ENCODE measurements at places on chromosomes 3 and 15.
A peak's percentile ranks its signal among the peaks of the same experiment; 100 is the strongest.

DNA sequence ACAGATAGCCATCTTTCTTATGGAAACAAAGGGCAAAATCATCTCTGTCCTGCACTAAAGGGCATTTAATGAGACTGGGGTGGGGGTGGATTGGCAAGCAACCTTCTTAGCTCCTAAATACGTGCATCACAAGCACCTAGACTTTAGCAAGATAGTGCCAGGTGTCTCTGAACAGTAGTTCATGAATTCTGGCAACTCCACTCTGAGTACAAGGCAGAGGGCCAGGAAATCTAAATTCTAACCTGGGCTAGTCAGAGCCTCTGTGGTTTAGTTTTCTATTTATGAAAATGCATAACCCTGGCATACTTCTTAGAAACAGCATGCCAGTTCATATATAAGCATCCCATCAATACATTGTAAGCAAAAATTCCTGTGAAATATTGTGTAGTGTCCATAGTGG lies 788.5 kb downstream of the MCTP2 start:
- no peak for DNase-seq

DNA sequence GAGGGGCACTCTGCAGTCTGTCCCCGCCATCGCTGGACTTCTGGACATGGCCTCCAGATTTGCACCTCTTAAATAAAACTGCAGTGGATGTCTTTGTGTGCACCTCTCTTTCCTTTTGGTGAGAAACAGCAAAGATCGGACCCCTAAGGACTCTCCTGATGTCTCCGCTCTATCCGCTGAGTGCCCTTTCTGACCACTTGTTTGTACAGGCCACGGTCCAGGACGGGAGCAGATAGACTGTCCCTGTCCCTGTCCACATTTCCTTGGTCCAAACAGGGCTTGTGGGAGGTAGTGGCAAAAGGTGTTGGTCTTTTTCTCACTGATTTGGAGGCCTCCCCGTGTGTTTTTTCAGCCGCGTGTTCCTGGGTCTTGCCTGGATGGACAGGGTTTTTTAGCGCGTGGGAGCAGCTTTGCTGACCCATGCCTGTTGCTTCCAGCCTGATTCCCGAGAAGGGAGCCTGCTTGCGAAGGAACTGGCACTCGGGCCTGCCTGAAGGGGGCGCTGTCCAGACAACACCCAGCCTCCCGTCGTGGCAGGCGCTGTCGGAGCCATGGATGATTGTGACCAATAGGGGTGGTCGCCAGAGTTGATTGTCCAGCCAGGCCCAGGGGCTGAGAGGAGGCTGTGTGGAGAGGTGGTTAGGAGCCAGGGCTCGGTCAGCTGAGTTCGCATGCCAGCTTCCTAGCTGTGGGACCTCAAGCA lies 13.2 kb upstream of the STAB1 start:
- no peak for DNase-seq

DNA sequence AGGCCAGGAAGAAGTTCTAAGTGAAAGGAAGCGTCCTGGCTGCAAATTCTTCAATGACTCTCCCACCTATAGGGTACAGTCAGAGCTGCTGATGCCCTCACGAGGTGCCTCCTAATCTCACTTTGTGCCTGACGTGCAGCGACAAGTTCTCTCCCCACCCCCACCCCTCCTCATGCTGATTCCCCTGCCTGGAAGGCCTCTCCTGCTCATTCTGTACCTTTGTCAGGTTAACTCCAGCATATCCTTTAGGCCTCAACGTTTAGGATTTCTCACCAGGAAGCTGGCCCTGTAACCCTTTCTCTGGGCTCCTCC lies 25.0 kb downstream of the SLC12A8 start:
- DNase-seq = peak; percentile 78

GRCh38 chr3:152039887-152040286 lies 166.4 kb downstream of the SUCNR1 start:
- no peak for DNase-seq
